ENCODE measurements at places on chromosomes 2 and 18.

DNA sequence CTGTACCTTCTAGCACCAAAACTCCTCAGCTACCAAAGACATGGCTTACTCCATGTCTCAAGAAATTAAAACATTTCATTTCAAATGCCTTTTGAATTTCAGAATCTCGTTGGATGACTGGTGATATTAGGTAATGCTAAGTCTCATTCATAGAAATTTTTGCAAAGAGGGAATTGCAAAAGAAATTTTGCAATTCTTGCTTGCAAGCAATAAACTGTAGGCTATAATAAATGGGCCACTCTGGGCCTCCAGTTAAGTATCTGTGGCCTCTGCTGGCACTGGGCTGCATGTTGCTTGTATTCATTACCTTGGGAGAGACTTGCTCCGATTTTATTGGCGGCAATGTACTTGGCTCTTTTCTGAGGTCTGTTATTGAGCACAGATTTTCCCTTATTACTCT, 2.8 kb upstream of the LCLAT1 start:
- DNase-seq: no peak

GRCh38 chr2:229257985-229258384, 13.1 kb downstream of the PID1 start:
- peak; percentile 79 for DNase-seq

GRCh38 chr2:148658807-148659722, 14.5 kb downstream of the EPC2 start:
- no peak for DNase-seq

- no peak for DNase-seq
Observed at GRCh38 chr2:10064932-10065772, 15.1 kb downstream of the CYS1 start.

GRCh38 chr2:230473378-230473777, 57.4 kb downstream of the SP100 start:
- no peak for DNase-seq

GRCh38 chr2:238083919-238084318, 16.2 kb upstream of the ESPNL start:
- DNase-seq: no peak

DNA sequence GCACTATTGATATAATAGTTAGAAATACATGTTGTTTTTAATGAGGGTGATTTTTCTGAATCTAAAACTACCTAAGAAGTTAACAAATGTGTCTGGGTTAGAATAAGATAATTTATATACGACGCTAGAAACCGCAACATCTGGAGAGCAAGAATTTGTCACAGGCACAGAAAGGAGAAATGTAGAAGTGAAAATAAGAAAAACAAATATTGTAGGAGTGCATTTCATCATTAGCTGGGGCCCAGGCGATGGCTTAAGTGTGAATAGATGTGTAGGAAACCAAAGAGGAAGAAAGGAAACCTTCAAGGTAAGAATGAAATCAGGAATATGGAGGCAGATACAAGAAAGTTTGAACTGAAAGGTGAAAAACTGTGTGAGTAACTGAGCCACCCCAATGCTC, 90.3 kb downstream of the LRP2 start:
- no peak for DNase-seq

Measured in coronary artery (tissue), 2 donors.